Stimulated activated CD4-positive, alpha-beta T cell treated with anti-CD3 and anti-CD28 coated beads, Interleukin-15, amount 100 ng/mL, for 24 hours (primary cell): ENCODE measurements at places on chromosomes 16 and 17.

GRCh38 chr17:43755389-43755875, 3.2 kb downstream of the SOST start:
- peak; percentile 37 for DNase-seq

DNA sequence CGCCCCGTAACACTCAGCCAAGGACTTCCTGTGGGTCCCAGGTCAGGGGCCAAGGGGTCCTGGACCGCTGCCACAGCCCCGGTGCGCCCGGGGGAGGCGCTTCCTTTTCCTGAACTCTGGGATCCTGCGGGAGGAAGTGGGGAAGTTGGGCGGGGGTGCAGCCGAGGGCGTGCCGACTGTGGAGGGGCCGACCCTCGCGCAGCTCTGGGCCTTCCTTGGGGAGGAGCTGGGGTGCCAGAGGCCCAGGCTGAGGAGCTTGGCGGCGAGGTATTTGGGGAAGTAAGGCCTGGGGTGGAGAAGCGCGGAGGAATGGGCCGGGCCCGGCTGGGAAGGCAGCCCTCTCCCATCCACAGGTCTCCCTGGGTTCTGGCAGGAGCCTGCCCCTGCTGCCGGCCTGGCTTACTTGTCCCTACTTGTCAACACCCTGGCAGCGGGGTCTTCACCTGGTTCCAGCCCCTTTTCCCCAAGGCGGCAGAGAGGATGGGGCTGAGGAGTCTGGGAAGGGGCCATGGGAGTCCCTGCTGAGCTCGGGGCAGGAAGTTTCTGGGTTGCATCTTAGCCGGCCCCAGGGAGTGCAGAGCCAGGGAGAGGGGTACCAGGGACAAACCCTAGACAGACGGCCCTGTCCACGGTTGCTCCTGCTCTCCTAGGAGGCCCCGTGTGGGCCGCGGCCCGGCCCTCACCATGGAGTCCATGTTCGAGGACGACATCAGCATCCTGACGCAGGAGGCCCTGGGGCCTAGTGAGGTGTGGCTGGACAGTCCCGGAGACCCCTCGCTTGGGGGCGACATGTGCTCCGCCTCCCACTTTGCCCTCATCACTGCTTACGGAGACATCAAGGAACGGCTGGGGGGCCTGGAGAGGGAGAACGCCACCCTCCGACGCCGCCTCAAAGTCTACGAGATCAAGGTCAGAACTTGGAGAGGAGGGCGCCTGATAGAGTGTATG, 1.7 kb downstream of the TBKBP1 start:
- DNase-seq: peak; percentile 48

DNA sequence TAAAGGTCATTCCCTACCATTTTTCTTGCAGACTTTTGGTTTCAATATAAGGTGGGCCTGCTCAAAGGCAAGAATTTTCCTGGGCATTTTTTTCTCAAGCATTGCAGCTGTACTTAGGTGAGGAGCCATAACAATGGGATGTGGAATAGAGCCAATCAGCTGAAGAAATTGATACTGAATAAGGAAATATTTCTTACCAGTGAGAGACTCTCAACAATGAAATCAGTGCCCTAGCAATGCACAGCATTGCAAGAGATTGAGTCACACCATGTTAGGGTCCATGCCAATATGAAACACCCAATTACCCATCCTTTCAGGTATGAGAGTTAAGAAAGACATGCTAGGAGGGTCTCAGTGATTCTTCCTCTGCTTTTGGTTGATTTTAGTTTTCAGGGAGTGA, 237.6 kb downstream of the SOX9 start:
- no peak for DNase-seq

DNA sequence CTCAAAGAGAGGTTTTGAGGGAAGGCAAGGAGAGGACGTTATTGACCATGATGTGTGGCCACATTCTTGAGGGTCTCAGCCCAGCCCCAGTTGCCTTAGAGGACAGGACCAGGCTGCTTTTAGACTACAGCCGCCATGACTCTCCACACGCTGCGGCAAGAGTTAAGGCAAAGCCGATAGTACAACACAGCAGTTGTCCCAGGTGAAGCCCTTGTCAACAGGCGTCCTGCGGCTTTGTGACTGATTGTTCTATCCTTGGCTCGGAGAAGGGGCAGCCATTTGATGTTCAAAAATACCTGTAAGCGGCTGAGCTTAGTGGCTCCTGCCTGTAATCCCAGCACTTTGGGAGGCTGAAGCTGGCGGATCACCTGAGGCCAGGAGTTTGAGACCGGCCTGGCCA, 28.8 kb downstream of the TMEM92 start:
- no peak for DNase-seq

- DNase-seq: no peak
Observed at GRCh38 chr17:58576679-58577367, 62.4 kb upstream of the MTMR4 start.

GRCh38 chr16:645852-646678, 3.1 kb upstream of the WDR90 start:
- DNase-seq: no peak

DNA sequence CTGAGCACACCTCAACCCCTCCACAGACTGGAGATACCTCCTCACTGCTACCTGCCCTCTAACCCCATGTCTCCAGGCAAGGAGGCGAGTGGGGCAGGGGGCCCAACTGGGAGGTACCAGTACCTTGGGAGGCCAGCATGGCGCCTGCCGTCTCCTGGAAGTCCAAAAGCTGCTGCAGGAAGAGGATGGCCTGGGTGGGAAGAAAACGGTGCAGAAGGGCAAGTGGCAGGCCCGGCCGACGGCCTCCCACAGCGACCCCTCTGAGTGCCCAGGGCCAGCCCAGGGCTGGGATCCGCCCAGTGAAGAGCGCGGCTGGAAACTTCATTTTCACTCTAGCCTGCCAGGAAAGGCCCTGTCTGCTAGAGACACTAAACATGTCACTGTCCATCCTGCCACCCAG, 8.5 kb downstream of the ZACN start:
- DNase-seq: no peak

GRCh38 chr17:62664336-62665120, 37.1 kb downstream of the MRC2 start:
- no peak for DNase-seq

DNA sequence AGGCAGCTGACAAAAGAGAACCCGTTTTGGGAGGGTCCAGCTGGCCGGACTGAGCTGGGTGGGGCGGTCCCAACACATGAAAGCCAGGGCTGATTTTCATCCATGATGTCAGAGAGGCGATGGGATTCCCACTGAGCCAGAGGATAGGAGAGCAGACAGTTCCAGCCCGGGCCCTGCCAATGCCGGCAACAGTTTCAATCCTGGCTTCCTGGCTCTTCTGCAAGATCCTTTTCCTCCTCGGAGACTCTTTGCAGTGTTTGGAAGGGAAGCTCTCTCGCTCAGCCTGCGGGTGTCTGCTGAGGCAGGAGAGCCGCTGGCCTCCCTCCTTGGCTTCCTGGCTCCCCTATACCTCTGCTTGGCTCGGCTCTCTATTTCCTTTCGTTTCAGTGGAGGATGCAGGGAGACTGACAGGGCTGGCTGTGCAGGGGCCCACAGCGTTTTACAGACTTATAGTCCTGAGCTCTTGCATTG, 145.5 kb upstream of the SOX9 start:
- DNase-seq: no peak

- no peak for DNase-seq
Observed at GRCh38 chr16:56628486-56629350, 3.1 kb downstream of the MT1E start.

GRCh38 chr17:79939094-79939435, 96.6 kb downstream of the TBC1D16 start:
- no peak for DNase-seq

GRCh38 chr17:68853439-68853838, 101.8 kb downstream of the ABCA8 start:
- no peak for DNase-seq

- DNase-seq: no peak
Observed at GRCh38 chr17:17053446-17054379, 11.5 kb downstream of the MPRIP start.

- DNase-seq: no peak
Observed at GRCh38 chr16:73143576-73144422, 95.9 kb upstream of the ZFHX3 start.

DNA sequence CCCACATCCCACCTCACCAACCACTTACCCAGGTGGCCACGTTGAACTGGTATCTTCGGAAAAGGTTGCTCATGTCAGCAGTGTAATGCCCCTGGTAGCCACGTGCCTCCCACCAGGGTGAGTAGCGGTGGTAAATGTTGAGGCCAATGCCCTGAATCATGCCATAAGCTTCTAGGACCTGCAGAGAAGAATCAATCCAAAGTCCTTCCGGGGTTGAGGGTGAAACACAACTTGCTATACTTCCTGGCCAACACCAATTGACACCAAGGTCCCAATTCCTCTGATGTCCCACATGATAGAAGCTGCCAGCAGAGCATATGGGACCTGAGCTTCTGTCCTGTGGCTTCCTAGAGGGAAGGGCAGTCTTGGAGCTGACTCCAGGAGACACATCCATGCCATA, 11.3 kb upstream of the CNOT1 start:
- DNase-seq: no peak
